Right lobe of liver (tissue), 6 donors: ENCODE measurements at places on chromosomes 4 and X. TPM values are rescaled to one million over a fixed set of nuclear protein-coding genes. Genes with fewer than 3 reads are reported as not detected.

GRCh38 chrX:79138658-79139241 is 5.7 kb upstream of the GPR174 start:
- no peak for DNase-seq
- H3K4me1 ChIP-seq, result no peaks in the 10 kb centered on the region
- no peak overlapping the region for H3K27ac ChIP-seq
- H3K27me3 ChIP-seq, result peaks cover 8% of the 10 kb centered on the region

- no peak for DNase-seq
- no peaks in the 10 kb centered on the region for H3K27me3 ChIP-seq
- H3K27ac ChIP-seq, result no peak overlapping the region
- H3K36me3 ChIP-seq, result no peaks in the 10 kb centered on the region
- H3K4me3 ChIP-seq, result no peak overlapping the region
These were observed 8.6 kb downstream of the ATP2B3 start for GRCh38 chrX:153526042-153526441.

The NPY2R gene
- not detected for total RNA-seq

The ZFP92 gene
- total RNA-seq, result 0.46 TPM

The RGS12 gene
- 17.8 TPM for total RNA-seq

The TRAPPC2 gene
- total RNA-seq, result 8.2 TPM
